ENCODE measurements at places on chromosomes 7 and 10. TPM values are rescaled to one million over a fixed set of nuclear protein-coding genes. Genes with fewer than 3 reads are reported as not detected.

STEAP4 gene
- 4.4 TPM for total RNA-seq

DHTKD1 gene
- 34.7 TPM for total RNA-seq

SUN3 gene
- not detected for total RNA-seq

SEMA3C gene
- total RNA-seq: 139 TPM

CPEB3 gene
- 4.8 TPM for total RNA-seq

FERD3L gene
- not detected for total RNA-seq

TMEM26 gene
- total RNA-seq: 6.6 TPM

SDHAF3 gene
- total RNA-seq: 31.2 TPM

RASSF4 gene
- total RNA-seq: 24.1 TPM

SFXN2 gene
- total RNA-seq: 44.4 TPM

HGF gene
- 4.4 TPM for total RNA-seq

EVX1 gene
- total RNA-seq: not detected

PLXNA4 gene
- total RNA-seq: 13.7 TPM

PRLHR gene
- not detected for total RNA-seq

SPDYE9 gene
- not detected for total RNA-seq

NXPH1 gene
- total RNA-seq: 0.23 TPM

XRCC2 gene
- total RNA-seq: 4.1 TPM

C10orf105 gene
- total RNA-seq: 0.06 TPM

PIK3AP1 gene
- total RNA-seq: 10.5 TPM

GPNMB gene
- 31.2 TPM for total RNA-seq

MTERF1 gene
- total RNA-seq: 13.6 TPM

DNAH11 gene
- 3.0 TPM for total RNA-seq

BZW2 gene
- total RNA-seq: 71.6 TPM

CALHM3 gene
- not detected for total RNA-seq

COL1A2 gene
- 1,434 TPM for total RNA-seq

SPDYE2B gene
- not detected for total RNA-seq

MYO3A gene
- 3.9 TPM for total RNA-seq

CHST15 gene
- total RNA-seq: 30.2 TPM

SORCS3 gene
- 3.4 TPM for total RNA-seq

CRYGN gene
- 1.2 TPM for total RNA-seq

EPHB6 gene
- total RNA-seq: 17.6 TPM

CACNB2 gene
- total RNA-seq: 3.8 TPM

ZNF32 gene
- total RNA-seq: 33.7 TPM

ZNF138 gene
- 12.6 TPM for total RNA-seq

NUTM2A gene
- total RNA-seq: 2.7 TPM

BMPER gene
- total RNA-seq: 19.5 TPM

TAS2R3 gene
- 7.1 TPM for total RNA-seq

CRTAC1 gene
- 14.3 TPM for total RNA-seq

CDHR1 gene
- 0.23 TPM for total RNA-seq

LRGUK gene
- 4.7 TPM for total RNA-seq

MMP21 gene
- total RNA-seq: 0.23 TPM

CDK1 gene
- total RNA-seq: 27.1 TPM
